ENCODE measurements at places on chromosomes 4 and X.

GRCh38 chr4:14155803-14156202 is 528.3 kb upstream of the BOD1L1 start:
- DNase-seq, result no peak

DNA sequence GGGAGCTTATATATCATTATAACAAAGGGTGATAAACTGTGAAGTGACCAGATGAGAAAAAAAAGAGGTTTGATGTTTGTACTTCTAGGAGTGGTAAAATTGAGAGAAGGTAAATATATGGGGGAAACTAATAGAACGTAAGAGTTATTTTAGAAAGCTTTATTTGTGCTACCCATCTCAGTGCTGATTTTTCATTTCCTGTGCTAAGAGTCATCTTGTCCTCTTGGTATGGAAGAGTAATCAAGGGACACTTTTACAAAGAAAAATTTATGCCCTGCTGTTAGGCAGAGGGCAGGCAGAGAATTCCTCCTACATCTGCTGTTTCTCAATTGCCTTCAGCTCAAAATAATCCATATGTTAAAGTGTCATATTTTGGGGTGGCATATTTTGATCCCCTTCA is 49.6 kb upstream of the BMP2K start:
- no peak for DNase-seq

DNA sequence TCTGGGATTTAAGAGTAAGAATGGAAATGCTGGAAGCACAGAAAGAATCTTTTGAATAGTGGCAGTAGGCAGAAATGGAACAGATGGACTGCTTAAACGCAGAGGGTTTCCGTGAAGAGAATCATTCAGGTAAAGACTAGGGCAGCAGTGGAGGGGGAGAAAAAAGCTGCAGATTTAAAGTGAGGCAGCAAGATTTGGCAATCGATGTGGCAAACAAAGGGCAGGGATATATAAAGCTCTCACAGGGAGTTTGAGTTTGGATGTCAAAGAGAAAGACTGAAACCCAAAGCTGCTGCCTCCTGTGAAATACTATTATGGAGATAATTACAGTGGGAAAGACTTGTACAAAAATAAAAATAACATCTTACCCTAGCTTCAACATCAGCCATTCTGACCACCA is 384.0 kb downstream of the CENPC start:
- no peak for DNase-seq

DNA sequence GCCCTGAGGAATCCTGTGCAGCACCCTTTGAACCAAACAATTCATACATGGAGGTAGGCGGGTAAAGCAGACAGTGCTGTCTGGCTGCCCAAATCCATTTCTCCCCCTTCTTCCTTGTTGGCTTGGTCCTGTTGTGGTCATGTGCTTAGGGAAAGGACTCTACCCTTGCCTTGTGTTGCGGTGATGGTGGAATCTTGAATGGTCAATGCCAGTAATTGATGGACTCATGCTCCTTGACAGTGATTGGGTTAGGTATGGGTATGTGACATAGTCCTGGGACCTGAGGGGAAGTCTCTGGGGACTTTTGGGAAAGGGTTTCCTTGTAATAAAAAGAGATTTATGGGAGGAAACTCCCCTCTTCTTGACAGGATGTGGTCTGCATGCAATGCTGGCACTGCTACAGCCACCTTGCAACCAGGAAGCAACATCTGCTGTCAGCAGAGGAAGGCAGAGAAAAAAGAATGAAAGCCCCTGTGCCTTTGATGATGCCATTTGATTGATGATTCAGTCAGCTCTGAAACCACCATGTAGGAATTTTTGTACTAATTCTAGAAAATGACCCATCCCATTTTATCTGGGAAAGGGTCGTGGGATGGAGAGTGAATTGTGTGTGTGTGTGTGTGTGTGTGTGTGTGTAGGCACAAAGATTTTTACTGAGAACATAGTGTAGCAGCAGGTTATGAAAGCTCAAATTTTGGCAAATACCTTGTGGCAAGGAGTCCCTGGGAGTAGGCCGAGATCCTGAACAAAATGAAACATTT is 30.0 kb upstream of the HUWE1 start:
- DNase-seq, result peak; percentile 5

GRCh38 chr4:123421227-123421936 is 24.8 kb downstream of the SPRY1 start:
- DNase-seq, result no peak

GRCh38 chrX:154530286-154530685 is 14.3 kb upstream of the FAM3A start:
- no peak for DNase-seq

GRCh38 chrX:70826715-70827114 is 81.8 kb downstream of the TEX11 start:
- no peak for DNase-seq

GRCh38 chr4:140018931-140019618 is 134.9 kb downstream of the MAML3 start:
- DNase-seq, result no peak

- no peak for DNase-seq
Measured at GRCh38 chr4:184873054-184873453, 47.3 kb upstream of the ACSL1 start.

GRCh38 chrX:107288676-107289075 is 82.3 kb downstream of the DNAAF6 start:
- DNase-seq, result no peak

DNA sequence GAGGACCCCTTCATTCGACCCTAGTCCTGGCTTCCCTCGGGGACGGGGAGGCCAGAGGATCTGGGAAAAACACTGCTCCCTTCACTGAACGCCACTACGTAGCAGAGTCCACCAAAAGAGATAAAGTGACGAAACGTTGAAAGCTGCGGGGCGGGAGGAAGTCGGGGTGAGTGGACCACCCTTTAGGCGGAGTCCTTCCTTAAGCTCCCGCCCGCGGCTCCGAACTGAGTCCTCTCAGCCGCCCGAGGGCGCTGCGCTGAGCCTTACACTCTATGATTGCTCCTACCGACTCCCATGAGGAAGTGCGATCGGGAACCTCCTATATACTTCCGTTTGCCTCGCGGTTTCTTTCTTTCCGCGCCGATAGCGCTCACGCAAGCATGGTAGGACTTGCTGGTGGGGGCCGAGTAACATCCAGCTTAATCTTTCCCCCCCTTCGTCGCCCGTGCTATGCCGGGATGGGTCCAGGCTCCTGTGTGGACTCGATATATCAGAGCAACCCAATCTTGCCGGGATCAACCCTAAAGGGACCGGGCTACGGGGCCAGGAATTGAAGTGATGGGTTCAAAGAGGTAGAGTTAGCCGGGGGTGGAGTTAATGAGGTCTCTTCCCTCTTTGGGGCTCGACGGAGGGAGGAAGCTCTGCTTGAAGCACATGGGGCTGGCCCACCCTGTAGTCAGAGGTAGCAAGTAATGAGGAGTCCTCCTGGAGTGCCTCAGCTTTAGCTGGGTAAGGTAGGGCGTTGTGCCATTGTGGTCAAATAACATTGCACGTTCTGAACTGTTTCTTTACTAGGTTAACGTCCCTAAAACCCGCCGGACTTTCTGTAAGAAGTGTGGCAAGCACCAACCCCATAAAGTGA is at the start of gene RPL36A:
TSS of gene RPL36A (plus strand) at position 348 of the 862 bp plus-strand sequence. CDS start at position 381, 33 bp downstream.
- DNase-seq, result peak; percentile 66

- no peak for DNase-seq
Measured at GRCh38 chr4:113673450-113673849, 88.1 kb downstream of the CAMK2D start.
